ENCODE measurements at places on chromosomes 12 and 14.

DNA sequence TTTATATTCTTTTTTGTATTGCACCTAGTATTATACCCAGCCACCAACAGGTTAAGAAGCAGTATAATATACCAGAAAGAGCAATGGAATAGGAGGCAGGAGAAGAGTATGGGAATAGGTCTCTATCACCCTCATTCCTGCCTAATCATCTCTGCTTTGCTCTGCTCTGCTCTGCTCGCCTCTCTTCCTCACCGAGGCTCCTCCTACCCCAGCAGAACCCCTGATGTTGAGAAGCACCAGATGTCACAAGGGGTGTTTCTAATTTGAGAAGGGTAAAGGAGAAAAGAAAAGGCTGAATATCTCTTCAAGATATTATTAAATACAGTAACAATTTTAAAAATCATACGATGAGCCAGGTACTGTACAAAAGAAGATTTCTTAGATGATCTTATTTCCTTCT, 89.0 kb downstream of the STON2 start:
- no peak for DNase-seq

- DNase-seq, result no peak
These were observed 142.2 kb upstream of the FKBP4 start for GRCh38 chr12:2652401-2653081.

DNA sequence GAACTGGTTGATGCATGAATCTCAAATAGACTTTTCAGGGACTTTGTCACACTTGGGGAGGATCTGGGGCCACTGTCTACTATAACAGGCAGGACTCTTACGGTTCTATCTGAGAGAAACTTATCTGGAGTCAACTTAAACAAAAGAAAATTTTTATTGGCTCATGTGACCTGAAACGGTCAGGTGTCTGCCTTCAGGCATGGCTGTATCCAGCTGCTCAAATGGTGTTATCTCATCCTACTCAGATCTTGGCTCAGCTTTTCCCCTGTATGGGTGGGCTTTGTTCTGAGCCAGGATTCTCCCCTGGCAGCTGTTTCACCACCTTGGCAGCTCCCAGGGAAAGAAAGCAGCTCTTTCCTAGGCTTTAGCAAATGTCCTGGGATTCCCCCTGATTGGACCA, 183.2 kb upstream of the MYL2 start:
- no peak for DNase-seq

DNA sequence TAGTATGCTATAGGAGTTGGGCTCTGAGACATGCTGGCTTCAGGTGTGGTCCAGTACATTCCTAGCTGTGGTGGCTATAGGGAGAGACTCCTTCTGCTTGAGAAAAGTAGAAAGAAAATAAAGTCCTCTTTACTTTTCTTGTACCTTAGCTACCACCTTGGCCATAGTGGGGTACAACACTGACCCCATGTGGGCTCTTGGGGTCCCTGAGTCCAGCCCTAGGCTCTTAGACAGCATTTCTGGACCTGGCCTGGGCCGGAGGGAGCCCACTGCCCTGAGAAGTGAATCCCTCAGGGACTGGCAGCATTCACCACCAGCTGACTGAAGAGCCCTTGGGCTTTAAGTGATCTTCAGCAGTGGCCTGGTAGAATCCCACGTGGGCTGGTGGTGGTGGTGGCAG, 143.1 kb downstream of the SYT10 start:
- no peak for DNase-seq

- no peak for DNase-seq
These were observed 33.3 kb downstream of the ERG28 start for GRCh38 chr14:75627406-75627805.

GRCh38 chr12:75818863-75819262, 212.7 kb downstream of the PHLDA1 start:
- DNase-seq, result peak; percentile 75

Data from EH (cell line).